CD4-positive, alpha-beta T cell (primary cell): ENCODE measurements at places on chromosomes 11 and 22.

GRCh38 chr11:43712676-43713075 is 32.1 kb downstream of the HSD17B12 start:
- DNase-seq, result no peak

- DNase-seq, result no peak
Observed at GRCh38 chr22:39289533-39289932, 29.9 kb downstream of the RPL3 start.

GRCh38 chr11:133414506-133414905 is 117.8 kb downstream of the OPCML start:
- DNase-seq, result no peak

DNA sequence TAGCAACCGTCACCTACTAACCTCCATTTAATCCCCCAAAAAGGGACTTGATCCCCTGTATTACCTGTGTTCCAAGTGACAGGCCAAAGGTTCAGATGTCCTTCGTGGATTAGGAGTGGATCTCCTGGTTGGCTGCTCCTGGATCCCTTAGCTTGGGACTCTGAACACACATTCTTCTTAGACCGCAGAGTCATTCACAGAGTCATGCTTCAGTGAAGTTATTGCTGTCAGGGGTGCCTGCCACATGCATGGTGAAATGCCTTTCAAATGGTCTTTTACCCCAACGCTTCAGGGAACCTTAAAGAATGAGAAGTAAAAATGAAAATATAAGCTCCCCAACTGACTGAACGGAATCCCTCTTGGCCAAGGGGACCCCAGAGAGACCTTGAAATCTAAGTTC is 49.1 kb downstream of the ADAMTS8 start:
- no peak for DNase-seq
